Mucosa of gallbladder (tissue), 1 donor: ENCODE measurements at places on chromosomes 13 and 19. TPM values are rescaled to one million over a fixed set of nuclear protein-coding genes. Genes with fewer than 3 reads are reported as not detected.

DNA sequence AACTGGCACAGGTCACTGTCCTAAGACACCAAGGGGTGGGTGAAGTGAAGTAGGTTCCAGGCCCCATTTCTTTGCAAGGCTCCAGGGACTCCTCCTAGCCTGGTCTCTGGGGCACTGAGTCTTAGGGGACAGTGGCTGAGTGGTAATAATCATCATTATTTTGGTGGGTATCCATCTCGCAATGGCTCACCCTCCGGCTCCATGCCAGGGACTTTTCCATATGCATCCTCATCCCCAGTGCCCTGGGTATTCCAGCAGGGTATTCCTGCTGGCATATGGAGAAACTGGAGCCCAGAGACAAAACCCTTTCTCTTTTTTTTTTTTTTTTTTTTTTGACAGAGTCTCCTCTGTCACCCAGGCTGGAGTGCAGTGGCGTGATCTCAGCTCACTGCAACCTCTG lies 2.5 kb downstream of the PDE4A start:
- no peak for DNase-seq

- peak; percentile 86 for DNase-seq
These were observed 17.9 kb upstream of the CACTIN start for GRCh38 chr19:3644351-3645066.

Gene INSL3
- not detected for total RNA-seq

Gene GJB2
- total RNA-seq = 31.0 TPM

DNA sequence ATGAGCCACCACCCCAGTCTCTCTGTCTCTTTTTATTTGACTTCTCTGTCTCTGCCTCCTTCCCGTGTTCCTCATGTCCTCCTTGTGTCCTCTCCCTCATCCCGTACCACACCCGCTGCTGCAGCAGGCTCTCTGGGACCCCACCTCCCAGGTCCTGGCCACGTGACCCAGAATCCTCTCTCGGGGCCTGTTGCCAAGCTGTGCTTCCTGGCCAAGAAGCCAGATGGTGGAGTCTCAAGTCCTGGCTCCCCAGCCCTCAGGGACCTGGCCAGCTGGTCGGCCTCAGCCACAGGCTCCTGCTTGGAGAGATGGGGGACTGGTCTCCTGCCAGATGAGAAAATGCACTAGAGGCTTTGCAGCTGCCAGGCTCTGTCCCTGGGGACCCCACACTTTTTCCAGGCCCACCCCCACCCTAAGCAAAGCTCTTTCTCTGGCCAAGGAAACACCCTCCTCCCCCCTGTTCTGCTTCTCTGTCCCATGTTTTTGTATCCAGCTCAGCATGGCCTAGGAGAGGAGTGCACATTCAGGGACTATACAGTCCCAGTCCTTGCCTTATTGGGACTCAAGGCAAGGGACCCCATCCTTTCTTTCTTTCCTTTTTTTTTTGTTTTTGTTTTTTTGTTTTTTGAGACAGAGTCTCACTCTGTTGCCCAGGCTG lies 34.3 kb upstream of the SHKBP1 start:
- peak; percentile 55 for DNase-seq

DNA sequence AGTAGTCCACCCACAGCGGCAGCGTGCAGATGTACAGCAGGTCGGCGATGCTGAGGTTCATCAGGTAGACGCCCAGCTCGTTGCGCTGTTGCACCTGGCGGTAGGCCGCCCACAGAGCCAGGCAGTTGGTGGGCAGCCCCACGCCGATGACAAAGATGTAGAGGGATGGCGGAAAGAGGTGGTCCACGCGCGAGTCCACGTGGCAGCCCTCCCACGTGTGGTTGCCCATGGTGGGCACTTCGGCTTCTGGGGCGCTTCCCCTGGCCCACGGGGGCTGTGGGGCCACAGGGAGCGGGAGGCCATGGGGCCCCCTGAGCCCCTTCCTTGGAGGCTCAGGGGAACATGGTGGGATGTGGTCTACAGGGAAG lies 7.0 kb upstream of the OPA3 start:
- DNase-seq = no peak

Gene LAIR1
- 36.1 TPM for total RNA-seq

GRCh38 chr13:98288211-98288610 lies 111.1 kb upstream of the RNF113B start:
- DNase-seq = no peak

Gene TICAM1
- 26.8 TPM for total RNA-seq

DNA sequence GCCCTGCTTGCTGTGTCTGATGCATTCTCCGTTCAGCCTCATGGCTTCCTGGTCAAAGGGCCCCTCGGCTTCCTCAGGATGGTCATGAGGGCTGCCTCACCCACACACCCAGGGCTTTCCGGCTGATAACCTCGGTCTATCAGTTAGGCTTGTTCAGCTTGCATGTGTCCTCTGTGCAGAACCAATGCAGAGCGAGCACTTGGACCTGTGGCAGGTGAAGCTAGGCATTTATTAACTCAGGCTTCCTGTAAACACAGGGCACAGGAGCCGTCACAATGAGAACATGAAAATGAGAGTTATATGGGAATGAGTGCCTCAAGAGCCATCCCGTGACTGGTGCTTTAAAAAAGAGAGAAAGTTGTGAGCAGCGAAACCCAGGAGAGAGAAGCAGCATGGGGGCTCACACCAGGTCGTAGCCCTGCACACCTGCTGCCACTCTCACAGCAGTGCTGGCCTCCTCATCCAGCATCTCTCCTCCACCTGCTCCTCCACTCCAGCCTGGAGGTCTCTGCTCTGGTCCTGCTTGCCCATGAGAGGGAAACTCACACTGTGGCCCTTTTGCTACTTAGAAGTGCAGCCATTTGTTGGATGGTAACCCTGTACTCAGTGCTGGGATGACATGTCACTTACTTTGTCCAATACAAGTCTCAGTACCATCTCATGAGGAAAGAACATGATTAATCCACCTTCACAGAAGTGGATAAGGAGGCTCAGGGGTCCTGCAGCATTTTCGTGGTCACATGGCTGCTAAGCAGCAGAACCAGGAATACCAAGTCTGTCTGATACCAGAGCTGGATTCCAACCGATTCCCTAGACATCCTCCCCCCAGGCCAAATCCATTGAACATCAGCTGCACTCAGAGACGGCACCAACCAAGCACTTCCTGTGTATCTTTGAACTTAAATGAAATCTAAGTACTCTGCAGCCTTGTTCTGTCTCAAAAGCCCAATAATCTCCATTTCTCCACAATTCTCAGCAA lies 50.5 kb upstream of the IRS2 start:
- peak; percentile 80 for DNase-seq

Gene MIA
- total RNA-seq = 4.5 TPM

- DNase-seq = no peak
These were observed 13.0 kb downstream of the LRFN3 start for GRCh38 chr19:35949131-35949530.

GRCh38 chr13:75366380-75367280 lies 115.3 kb downstream of the TBC1D4 start:
- no peak for DNase-seq

Gene ZNF20
- total RNA-seq = 3.4 TPM

Gene ZNF726
- 5.2 TPM for total RNA-seq

DNA sequence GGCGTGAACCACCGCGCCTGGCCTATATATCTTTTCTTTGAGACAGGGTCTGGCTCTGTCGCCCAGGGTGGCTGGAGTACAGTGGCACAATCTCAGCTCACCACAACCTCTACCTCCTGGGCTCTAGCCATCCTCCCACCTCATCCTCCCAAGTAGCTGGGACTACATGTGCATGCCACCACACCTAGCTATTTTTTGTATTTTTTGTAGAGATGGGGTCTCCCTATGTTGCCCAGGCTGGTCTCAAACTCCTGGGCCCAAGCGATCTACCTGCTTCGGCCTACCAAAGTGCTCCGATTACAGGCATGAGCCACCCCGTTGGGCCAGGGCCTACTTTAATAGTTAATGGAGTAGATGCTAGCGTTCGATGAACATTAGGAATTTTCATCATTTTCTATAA lies 3.4 kb downstream of the TNPO2 start:
- no peak for DNase-seq

Gene ZNF607
- 15.3 TPM for total RNA-seq
